HCT116 (cell line): ENCODE measurements at places on chromosomes 4 and X.
A peak's percentile ranks its signal among the peaks of the same experiment; 100 is the strongest.

DNA sequence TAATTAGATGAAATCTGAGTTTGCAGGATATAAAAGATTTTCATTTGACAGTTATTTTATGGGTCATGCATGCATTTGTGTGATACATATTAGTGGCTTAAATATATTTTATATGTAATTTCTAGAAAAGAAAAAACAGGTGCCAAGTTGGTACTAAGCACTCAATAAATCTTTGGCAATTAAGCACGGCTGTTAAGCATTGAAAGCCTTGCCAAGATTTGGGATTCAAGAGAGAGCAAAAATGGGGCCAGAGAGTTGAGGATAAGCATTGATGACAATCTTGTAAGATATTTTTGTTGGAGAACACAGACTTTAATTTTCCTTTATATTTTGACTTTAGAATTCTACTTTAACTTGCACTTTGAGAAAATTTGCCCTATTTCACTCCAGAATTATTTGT lies 249.8 kb upstream of the MAD2L1 start:
- DNase-seq, result no peak

GRCh38 chrX:123833387-123833786 lies 26.5 kb upstream of the XIAP start:
- DNase-seq, result peak; percentile 50

- no peak for DNase-seq
Measured at GRCh38 chr4:8200302-8200975, 1.3 kb downstream of the SH3TC1 start.

DNA sequence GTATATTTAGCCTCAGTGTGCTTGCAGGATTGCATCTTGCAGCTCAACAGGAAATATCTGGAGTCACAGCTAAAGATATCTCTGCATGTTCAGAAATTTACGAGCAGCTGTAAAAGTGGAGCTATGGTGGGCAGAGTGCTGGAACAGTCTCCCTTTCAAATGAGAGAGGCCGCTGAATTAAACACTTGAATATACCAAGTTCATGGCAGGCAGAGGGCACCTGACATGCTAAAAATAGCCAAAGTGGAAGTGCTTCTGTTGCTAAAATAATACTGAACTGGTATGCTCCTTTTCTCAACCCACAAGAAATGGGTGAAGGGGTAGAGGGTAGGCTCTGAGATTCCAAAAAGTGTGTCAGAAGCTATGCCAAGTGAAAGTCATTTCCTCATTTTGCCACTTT lies 98.1 kb downstream of the MGST2 start:
- DNase-seq, result no peak

- no peak for DNase-seq
Measured at GRCh38 chr4:92099861-92100260, 203.9 kb upstream of the GRID2 start.

DNA sequence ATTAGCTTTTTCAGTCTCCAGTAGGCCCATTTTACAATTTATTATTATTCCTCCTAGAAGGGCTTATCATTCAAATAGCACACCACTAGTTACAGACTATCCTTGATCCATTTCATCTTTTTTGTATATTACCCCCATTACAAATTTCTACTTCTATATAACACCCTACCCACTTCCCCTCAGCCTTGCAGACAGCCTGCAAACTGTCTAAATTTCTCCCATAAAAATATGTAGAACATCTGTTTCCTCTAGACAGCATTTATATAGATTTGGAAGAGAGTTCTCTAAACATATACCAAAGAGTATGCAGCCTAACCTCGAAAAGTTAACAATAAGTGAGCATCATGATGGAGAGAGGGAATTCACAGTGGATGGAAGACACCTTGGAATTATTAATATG lies 30.8 kb downstream of the COMMD8 start:
- DNase-seq, result no peak

GRCh38 chr4:84491481-84491880 lies 7.6 kb downstream of the NKX6-1 start:
- DNase-seq, result no peak

GRCh38 chr4:1408418-1408817 lies 2.2 kb upstream of the NKX1-1 start:
- no peak for DNase-seq

GRCh38 chrX:130028196-130028595 lies 45.8 kb downstream of the BCORL1 start:
- DNase-seq, result peak; percentile 3

DNA sequence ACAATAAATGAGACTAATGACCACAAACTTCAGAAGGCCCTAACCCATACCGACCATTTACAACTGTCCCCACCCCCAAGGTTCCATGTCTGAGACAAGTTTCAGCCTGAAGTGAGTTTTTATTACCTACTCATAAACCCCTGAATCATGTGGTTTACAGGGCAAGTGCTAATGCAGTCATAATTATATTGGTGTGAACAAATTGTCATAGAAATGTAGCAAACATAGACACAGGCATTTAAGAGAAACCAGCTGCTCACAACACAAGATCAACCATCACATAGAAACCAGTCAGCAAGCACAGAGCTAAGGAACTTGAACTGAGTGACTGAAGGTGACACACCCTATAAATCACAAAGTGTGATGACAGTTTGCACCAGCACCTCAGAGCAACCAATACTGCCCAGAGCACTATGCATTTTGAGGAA lies 173.8 kb upstream of the MID1 start:
- no peak for DNase-seq

- no peak for DNase-seq
Measured at GRCh38 chr4:70842761-70843435, 3.2 kb upstream of the GRSF1 start.

DNA sequence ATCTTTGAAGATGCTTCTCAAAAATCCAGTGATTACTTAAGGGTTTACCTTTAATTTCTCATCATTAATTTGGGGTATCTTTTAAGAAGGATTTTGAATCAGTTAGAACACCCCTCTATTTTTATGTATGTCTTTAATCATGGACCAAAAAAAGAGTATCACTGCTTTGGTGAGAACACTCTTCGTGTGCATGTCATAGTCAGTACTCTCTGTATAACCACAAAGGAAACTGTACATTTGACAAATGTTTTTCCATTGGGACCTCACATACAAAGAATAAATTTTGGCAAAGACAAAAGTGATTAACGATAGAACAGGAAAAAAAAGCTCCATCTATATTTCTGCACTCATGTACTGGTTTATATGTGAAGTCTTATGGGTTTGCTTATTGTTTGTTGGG lies 31.3 kb downstream of the FAM241A start:
- no peak for DNase-seq

DNA sequence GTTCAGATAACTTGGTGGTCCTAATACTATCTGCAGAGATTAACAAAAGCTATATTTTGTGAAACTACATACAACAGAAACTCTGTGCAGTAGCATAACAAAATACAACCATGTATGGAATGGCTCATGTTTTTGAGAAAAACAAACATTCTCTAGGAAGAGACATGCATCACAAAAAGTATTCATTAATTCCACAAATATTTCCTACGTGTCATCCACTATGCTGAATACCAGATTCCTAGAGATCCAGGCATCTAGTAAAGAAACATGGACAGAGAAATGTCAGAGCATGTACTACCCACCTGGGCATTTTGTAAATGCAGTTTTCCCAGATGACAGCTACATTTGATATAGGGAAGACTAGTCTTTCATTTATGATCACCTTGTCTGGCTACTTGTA lies 248.1 kb downstream of the OPHN1 start:
- DNase-seq, result no peak

DNA sequence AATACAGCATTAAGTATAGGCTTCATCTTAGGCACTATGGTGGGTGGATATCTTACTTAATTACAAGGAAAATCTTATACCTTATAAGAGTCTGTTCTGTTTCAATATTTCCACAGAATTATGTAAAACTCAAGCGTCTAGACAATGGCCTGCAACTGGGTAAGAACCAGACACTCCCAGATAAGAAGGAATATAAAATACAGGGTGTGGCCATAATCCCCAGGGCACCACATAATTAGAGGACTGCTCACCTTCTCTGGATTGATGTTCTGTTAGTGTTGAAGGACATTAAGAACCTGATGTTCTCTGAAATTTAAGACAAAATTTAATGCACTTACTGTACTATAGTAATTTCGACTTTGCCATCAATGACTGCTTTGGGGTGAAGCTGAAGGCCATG lies 198.2 kb upstream of the ARSJ start:
- no peak for DNase-seq

GRCh38 chr4:20299515-20299914 lies 47.8 kb downstream of the SLIT2 start:
- peak; percentile 13 for DNase-seq

DNA sequence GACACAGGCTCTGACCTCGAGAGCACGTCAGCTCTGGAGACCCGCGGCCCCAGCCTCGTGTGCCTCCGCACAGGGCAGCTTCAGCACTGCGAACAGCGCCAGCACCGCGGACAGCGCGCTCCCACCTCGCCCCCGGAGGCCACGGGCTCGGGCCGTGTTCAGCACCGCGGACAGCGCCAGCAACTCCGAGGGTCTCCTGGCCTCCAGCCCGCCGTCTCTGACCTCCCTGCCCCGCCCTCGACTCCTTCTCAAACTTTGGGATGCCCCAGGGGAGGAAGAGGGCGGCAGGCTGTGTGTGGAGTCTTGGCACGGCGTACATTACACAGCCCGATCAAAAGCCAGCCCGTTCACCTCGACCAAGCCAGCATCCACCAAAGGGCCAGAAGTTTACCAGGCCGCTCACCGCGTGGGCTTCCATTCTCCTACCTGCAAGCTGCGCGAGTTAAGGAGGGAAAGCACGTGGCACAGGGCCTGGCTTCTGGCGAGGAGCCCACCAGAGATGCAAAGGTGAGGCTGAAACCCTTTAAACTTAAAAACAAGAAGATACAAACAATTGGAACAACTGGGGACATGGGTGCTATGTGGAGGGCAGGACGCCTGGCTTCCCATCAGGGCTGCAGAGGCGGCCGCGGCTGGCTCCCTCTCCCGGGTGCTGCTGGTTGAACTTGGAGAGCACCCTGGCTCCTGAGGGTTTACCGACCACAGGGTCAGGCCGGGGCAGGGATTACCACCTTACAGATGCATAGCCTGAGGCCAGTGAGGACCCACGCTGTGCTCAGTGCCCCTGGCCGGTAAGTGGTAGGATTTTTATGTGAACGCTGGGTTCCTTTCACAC lies 4.5 kb upstream of the NKX1-1 start:
- no peak for DNase-seq

DNA sequence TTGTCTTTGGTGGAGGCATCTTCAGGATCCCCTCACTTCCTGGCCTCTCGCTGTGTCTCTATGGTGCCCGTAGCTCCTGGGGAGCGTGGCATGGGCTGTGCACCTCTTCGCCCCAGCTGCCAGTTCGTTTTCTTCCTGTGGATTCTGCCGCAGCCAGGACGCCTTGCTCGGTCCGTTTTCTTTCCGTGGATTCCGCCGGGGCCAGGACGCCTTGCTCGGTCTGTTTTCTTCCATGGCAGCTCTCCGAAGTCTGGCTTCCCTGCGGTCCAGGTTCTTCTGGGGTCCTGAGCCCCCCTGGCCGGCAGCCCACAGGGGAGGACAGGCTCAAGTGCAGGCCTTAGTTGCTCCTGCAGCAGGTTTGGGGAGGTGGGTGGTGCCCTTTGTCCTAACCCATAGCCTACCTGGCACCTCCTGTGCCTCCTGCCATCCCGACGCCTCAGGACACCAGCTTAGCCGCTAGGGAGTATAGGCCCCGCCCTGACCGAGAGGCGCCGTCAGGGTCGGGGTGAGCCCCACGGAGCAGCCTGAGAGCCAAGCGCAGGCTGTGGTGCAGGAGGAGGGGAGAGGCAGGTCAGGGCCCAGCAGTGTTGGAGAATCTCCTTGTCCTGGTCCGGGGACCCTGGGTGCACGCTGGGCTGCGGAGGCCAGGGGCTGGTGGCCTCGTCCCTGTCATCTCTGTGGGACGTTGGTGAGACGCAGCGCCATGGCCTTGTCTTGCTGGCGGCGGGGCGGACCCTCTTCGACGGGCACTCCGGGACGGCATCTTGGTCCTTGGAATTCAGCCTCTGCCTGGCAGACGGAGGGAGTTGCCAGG lies 27.1 kb downstream of the UVSSA start:
- no peak for DNase-seq

DNA sequence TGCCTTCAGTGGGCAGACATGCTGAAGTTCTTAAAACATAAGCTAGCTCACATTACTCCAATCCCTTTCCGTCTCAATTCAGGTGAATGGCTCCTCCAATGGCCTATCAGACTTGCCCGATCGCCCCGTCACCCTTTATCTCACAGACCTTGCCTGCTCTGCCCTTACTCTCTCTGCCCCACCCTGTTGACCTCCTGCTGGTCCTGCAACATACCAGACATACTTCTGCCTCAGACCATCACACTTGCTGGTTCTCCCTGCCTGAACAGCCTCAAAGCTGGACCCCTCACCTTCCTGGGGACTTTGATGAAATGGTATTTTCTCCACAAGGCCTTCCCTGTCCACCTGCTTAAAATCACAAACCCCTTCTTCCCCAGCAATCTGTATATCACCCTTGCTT lies 340.1 kb upstream of the NR3C2 start:
- no peak for DNase-seq

- no peak for DNase-seq
Measured at GRCh38 chr4:6573986-6574746, 823 bp upstream of the MAN2B2 start.

GRCh38 chr4:184282895-184283654 lies 65.4 kb upstream of the ENPP6 start:
- no peak for DNase-seq

DNA sequence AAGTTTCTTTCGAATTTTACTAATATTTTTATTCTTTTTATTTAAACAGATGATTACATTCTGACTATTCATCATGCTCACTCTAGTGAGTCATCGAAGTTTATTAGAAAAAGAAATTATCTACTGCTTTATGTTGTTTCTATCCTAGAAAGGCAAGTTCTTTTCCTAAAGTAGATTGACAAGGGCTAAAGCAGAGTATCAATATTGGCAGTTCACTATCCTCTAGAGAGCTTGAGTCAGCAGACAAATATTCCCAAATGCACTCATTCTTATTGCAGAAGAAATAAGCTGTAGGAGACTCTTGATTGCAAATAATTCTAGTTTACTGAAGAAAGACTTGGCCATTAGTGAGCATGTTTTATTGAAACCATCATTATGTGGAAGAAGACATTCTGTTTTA lies 911.8 kb downstream of the CENPC start:
- no peak for DNase-seq

DNA sequence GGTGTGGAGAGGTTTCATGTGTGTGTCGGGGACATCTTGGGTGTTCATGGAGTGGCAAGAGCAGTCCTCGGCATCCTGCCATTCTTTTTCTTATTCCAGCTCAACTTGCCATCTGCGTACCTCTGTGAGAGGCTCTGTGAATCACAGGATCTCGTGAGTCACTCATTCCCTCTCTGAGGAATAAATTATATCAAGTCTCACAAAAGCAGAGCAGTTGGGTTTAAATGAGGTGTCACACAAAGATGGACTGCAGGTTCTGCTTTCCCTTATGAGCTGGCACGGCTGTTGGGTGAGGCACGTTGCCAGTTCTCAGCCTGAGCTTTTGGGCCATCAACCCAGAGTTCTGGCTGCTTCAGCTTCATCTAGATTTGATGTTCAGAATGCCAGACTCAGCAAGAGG lies 6.8 kb upstream of the OCIAD2 start:
- DNase-seq, result no peak
